ENCODE measurements at places on chromosomes 13 and 19.
A peak's percentile ranks its signal among the peaks of the same experiment; 100 is the strongest.

DNA sequence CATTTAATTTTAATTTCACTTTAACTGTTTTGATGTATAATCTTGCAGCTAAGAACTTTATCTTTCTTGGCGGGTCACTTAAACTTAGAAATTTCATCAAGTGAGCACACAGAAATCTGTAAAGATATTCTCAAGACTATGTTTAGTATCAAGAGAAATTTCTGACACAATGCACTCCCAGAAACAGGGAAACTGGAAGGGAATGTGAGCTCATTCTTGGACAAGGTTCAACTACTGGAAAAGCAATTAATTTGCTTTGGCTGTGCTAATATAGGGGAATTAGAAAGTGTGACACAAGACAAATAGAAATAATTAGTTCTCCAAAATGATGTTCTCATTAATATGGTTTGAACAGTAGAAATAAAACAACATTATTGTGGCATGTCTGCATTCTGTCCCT, 402.3 kb downstream of the DACH1 start:
- no peak for DNase-seq

DNA sequence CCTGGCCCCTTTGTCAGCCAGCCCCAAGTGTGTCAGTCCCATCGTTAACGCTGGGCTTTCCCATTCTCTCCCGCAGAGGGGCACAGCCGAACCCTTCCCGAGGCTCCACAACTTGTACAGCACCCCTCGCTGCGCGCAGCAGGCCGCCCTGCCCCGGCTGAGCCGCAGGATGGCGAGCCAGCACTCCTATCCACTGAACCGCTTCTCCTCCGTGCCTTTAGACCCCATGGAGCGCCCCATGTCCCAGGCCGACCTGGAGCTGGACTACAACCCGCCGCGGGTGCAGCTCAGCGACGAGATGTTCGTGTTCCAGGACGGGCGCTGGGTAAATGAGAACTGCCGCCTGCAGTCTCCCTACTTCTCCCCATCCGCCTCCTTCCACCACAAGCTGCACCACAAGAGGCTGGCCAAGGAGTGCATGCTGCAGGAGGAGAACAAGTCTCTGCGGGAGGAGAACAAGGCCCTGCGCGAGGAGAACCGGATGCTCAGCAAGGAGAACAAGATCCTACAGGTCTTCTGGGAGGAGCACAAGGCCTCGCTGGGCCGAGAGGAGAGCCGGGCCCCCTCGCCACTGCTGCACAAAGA, 11.1 kb downstream of the CBY2 start:
- no peak for DNase-seq

DNA sequence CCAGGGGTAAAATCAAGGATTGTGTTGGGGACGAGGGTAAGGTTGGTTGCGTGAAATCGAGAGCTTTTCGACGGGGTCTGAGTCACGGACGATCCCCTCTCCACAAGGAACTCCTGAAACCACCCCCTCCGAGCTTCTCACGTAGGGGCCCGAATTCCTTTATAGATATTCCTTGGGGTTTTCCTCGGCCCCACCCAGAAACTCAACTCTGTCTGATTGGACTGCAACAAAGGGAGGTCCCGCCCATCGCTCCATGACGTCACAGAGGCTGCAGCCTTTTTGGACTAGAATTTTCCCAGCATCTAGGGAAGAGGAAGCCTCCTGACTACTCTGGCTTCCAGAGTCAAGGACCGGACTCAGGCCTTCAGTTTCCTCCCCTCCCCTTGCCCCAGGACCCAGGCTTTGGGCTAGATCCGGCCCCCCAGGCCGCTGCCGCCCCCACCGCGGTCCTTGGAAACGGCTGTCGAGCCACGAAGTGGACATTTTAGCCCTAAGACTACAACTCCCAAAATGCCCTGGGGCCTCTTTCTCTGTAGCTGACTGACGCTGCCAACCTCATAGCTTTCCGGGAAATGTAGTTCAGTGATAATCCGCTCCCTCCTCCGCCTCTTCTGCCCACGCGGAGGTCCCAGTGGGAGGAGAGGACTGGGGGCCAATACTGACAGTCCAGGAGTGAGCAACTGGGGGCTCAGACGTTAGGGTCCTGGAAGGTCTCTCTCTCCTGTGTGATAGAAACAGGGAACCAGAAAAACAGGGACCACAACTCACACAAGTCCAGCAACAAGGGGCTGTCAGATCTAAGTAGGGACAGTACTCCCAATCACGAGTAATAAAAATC, at the start of gene IZUMO1:
IZUMO1 (minus strand) TSS at position 172 of the 838 bp plus-strand sequence. CDS start 1,050 bp downstream, outside the sequence.
- peak; percentile 47 for DNase-seq

DNA sequence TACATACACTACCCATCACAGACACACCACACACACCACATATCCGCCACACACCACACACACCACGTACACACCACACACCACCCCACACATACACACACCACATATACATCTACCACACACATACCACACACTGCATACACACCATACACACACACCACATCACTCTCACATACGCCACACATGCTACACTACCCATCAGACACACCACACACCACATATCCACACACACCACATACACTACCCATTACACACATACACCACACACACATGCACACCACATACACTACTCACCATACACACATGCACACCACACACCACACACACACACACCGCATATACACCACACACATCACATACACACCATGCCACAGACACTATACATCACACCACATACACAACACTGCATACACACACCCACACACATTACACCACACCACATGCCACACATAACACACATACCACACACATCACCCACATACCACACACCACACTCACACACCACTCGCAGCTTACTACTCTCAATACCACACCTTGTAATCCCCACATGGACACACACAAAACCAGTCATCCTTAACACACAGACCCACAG, 9.5 kb downstream of the ERFL start:
- no peak for DNase-seq

- DNase-seq: no peak
Measured at GRCh38 chr19:19460258-19460731, 54.8 kb downstream of the GATAD2A start.

GRCh38 chr13:88675347-88675996, 1004.3 kb downstream of the SLITRK5 start:
- no peak for DNase-seq

GRCh38 chr13:57627663-57628062, 3.9 kb upstream of the PCDH17 start:
- DNase-seq: no peak

DNA sequence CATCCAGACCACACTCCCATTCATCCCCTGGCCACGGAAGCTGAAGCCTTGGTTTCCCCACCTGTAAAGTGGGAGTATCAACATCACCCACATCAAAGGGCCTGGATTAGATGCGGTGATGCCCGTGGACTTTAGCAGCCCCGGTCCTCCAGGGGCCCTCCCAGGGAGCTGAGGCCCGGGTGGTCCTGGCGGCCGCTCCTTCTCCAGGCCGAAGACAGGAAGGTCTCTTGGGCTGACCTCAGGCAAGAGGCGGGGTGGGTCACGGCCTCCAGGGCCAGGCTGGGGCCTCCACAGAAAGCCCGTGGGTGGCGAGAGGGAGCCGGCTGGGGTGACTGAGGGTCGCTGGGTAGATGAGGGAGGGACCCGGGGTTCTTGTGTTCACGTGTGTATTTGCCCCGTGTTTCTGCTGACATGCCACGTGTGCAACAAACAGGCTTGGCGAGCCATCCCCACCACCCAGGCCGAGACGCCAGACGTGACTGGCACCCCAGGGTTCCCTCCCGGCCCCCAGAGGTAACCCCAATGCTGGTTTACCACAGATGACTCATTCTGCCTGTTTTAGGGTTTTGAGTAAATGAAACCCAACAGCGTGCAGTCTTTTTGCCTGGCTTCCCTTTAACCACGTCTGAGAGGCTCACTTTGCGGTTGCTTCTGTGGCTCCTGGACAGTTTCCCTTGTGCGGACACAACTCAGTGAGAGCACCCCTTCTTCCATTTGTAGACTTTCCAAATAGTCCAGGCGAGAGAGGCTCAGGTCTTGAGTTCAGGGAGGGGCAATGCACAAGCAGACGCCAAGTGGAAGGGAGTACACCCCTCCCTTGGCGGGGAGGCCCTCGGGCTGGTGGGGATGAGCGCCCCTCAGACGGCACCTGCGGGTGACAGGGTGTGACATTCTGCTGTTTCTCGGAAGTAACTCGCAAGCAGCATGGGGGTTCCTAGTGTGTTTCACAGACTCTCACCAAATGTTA, 42.9 kb downstream of the C13orf46 start:
- peak; percentile 39 for DNase-seq

DNA sequence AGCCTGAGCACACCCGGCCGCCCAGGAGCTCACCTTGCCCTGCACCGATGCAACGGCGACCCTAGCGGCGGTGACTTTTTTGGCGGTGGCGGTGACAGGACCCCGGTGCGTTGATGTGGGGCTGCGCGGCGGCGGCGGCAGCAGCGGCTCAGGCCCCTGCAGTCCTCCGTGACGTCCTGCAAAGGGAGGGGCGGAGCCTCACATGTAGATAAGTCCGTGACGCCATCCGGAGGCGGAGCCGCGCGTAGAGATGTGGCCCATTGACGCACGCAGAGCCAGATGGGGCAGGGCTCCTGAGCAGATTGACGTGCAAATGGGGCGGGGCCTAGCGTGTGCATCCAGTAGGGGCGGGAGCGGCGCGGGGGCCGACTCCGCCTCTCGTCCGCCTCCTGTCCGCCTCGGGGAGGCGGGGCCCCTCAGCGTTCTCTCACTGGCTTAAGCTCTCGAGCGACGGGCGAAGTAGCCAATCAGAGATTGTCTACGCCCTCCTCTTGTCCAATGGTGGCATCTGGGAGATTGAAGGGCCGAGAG, at the start of gene RAB3A:
RAB3A (minus strand) TSS at position 180 of the 531 bp plus-strand sequence. CDS start 1,302 bp downstream, outside the sequence.
- peak; percentile 99 for DNase-seq

- DNase-seq: no peak
Measured at GRCh38 chr13:28510542-28510941, 15.6 kb upstream of the FLT1 start.

DNA sequence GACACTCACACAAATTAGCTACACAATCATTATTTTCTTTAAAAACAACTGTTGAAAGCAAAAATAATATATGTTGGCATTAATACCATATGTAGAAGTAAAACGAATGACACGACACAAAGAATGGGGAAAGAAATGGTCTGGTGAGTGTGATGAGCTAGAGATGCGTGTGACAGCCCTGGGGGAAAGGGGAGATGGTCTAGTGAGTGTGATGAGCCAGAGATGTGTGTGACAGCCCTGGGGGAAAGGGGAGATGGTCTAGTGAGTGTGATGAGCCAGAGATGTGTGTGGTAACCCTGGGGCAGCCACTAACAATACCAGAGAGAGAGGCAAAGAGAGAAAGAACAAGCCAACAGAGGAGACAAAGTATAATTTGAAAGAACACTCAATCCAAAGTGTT, 22.3 kb upstream of the LAMP1 start:
- DNase-seq: no peak

DNA sequence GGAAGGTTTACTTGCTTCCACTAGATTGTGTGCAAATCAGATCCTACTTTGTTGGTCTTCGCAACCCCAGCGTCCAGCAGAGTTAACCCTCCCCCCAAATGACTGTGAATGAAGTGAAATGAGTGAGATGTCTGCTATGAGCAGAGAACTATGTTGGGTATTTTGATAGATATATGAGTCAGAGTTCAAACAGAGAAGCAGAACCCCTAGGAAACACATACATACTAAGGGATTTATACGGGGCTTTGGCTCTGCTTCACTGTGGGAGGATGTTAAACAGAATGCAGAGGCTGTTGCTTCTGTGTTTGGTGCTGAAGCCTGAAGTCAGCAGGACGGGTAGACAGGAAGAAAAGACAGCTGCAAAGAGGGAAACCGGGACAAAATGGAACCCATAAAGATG, 197.0 kb downstream of the MZT1 start:
- DNase-seq: no peak

DNA sequence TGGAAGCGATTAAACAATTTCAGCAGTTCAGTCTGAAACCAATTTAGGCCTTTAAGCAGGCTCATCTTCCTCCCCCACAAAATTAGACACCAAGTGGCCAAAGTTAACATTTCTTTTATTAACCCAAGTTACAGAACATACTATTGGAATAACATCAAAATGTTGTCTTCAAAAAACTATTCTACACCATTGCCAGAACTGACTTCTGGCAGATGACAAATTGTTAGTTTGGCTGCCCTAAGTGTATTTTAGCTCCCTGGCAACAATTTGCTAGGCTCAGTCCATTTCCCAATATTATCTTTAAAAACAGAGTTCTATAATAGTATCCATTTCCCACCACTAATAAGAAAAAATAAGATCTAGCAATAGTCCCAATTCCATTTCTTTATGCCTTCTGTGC, 107.8 kb downstream of the SGCG start:
- DNase-seq: no peak

DNA sequence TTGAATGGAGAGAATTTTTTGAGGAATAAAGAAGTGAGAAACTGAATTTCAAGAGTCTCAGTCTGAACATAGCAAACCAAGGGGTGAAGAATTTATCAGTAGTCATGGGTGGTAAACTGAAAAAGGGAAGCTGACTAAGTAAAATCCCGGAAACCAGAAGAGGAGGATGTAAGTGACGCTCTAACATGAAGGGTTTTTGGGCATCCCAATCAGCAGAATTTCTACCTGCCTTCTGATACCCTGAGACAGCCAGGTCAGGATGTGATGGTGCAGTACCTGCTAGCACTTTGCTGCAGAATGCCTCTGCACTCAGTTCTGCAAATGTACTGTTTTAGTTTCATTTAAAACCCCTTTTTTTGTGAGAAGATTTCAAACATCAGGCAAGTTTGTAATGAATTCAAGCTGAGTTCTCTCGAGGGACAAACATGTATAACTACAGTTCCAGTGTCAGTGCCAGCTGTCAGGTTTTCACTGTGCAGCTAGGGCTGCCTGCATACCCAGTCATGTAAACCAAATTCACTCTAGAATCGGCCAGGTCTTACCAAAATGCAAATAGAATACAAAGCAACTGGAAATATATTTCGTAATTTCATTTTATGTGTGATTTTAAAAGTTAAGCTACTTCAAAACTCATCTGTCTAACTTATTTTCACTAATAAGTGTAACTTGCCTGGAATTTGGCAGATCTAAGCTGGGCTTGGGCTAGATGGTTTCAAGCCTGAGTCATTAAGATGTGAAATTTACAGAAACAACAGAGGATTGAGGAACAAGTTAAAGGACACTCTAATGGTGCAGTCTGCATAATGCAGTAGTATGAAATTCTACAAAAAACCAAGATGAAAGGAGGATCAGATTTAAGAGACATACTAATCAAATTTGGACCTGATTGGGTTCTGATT, 13.8 kb downstream of the METTL21C start:
- DNase-seq: no peak

GRCh38 chr13:46320821-46321220, 66.2 kb downstream of the RUBCNL start:
- DNase-seq: no peak

Measured in stimulated activated CD4-positive, alpha-beta T cell treated with anti-CD3 and anti-CD28 coated beads, Interleukin-2, amount 100 ng/mL, for 48 hours (primary cell).